BE2C (cell line): ENCODE measurements at places on chromosomes 12 and 14.

GRCh38 chr12:29730481-29730880 is 53.3 kb downstream of the TMTC1 start:
- DNase-seq, result peak; percentile 21

DNA sequence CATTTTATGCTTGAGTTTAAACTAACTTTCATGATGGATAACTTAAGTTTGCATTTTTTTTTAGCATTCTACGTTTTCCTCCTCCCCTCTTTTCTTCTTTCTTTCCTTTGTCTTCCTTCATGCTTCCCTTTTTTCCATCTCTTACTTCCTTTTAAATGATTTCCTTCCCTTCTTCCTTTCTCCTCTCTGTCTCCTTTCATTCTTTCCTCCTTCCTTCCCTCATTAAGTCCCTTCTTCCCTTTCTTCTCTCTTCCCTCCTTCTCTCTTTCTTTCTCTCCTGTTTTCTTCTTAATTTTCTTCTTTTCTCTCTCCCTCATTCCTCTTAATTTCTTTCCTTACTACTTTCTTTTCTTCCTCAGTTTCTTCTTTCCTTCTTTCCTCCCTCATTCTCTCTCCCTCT is 376.0 kb downstream of the LRIG3 start:
- DNase-seq, result no peak

- no peak for DNase-seq
Observed at GRCh38 chr12:53713516-53713915, 13.7 kb downstream of the CALCOCO1 start.

DNA sequence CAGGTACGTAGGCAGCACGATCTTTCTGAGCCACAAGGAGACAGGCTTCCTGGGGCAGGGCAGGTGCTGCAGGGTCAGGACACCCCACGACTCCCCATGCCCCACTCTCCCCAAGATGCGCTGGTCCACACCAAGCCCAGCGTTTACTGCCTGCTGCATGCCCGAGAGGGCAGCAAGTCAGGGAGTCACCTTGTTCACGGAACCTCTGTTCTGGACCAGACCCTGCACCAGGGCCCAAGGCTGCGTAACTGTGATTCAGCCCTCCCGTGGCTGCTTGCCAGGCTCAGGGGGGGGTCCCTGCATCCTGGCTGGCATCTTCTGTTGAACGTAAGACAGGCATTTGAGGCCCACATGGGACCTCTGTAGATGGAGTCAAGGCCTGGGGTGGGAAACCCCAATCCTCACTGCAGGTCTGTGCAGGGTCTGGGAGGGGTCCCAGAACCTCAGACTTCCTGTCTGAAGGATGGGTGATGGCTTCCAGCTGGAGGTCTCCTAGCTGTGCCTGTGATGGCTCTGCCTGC is 228.6 kb upstream of the RTL1 start:
- no peak for DNase-seq

DNA sequence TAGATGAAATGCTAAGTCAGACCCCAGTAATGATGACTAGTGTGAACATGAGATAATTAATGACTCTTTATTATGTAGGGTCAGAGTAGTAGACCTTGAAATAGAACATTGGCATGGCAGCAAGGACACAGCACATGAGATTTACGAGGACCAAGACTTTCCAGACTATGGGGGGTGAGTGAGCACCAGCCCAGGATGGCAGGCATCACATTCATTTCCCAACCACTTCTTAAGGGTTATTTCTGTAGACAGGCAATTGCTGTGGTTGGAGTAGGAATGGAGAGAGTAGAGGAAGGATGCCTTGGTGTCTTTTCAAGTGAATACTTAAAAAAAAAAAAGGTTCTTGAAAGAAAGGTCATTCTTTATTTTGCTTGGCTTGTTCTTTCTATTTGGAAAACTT is 189.4 kb upstream of the DYRK2 start:
- no peak for DNase-seq

GRCh38 chr14:99067141-99067920 is 204.7 kb downstream of the BCL11B start:
- no peak for DNase-seq

- DNase-seq, result no peak
Observed at GRCh38 chr12:127479256-127479655, 787.7 kb upstream of the TMEM132C start.

GRCh38 chr12:132480623-132481132 is 9.3 kb upstream of the FBRSL1 start:
- no peak for DNase-seq

- peak; percentile 20 for DNase-seq
Observed at GRCh38 chr12:107400686-107401447, 284.7 kb upstream of the PWP1 start.

DNA sequence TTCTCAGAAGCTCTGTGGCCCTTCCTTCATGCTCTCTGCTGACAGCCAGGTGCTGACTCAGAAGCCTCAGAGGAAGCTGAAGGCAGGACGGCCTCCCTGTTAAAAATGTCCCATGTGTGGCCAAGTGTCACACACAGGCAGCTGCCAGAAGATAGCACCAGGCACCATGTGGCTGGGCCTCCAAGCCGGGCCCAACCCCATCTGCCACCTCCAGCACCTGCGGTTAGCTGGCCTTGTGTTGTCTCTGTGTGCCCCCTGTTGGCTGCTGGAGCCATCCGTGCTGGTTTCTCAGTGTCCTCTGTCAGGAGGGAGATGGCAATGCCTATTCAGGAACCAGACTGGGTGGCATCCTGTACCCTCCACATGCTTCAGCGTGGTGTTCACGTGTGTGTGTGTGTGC is 63.2 kb downstream of the TSPAN11 start:
- peak; percentile 63 for DNase-seq

GRCh38 chr12:49198431-49199155 is 9.7 kb upstream of the TUBA1A start:
- DNase-seq, result peak; percentile 56

GRCh38 chr14:93859957-93860356 is 67.2 kb upstream of the FAM181A start:
- peak; percentile 76 for DNase-seq

GRCh38 chr12:40691913-40692764 is at the start of gene CNTN1:
CNTN1 (plus strand) TSS chr12:40692439.
- peak; percentile 83 for DNase-seq

- no peak for DNase-seq
Observed at GRCh38 chr14:100317912-100318808, 5.0 kb upstream of the SLC25A47 start.

GRCh38 chr12:116319898-116320621 is 42.6 kb upstream of the MED13L start:
- no peak for DNase-seq

GRCh38 chr12:62957233-62957953 is 22.4 kb upstream of the PPM1H start:
- DNase-seq, result no peak

GRCh38 chr14:68363466-68363842 is 429.4 kb downstream of the ZFP36L1 start:
- DNase-seq, result no peak

GRCh38 chr12:101074940-101075680 is 134.9 kb downstream of the SLC5A8 start:
- DNase-seq, result no peak

GRCh38 chr12:2551412-2551900 is 243.3 kb upstream of the FKBP4 start:
- no peak for DNase-seq

- no peak for DNase-seq
Observed at GRCh38 chr14:93962701-93963601, 13.4 kb downstream of the ASB2 start.
